Left lung (tissue), 14 donors: ENCODE measurements at places on chromosomes 3 and 15.

DNA sequence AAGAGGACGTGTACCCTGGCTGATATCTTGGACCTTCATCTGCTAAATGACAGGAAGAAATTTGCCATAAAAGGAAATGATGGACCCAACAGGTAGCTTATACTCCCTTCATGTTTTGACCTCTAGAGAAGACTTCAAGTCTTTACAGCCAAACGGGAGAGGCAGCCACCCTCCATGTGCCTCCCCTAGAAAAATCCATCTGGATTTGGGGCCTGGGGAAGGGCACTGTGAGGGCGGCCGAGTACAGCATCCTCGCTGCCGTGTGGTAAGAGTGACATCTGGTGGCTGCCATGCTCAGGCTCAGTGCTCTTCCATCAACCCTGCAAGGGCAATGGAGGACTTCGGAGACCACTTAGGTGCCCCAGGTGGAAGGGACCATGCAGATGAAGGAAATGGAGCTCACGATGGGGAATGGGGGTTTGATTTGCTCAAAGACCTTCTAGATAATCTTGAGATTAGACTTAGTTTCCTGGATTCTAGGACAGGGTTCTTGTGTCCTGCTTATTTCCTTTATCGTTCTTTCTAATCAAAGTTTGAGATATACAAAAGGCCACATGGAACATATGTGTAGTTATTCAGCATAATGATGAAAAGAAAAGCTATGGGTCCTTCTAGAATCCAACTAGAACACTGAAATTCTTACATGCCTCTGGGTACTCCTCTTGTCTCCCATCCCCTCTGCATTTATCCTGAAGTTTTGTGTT lies 44.4 kb downstream of the AQP9 start:
- DNase-seq: peak; percentile 57

DNA sequence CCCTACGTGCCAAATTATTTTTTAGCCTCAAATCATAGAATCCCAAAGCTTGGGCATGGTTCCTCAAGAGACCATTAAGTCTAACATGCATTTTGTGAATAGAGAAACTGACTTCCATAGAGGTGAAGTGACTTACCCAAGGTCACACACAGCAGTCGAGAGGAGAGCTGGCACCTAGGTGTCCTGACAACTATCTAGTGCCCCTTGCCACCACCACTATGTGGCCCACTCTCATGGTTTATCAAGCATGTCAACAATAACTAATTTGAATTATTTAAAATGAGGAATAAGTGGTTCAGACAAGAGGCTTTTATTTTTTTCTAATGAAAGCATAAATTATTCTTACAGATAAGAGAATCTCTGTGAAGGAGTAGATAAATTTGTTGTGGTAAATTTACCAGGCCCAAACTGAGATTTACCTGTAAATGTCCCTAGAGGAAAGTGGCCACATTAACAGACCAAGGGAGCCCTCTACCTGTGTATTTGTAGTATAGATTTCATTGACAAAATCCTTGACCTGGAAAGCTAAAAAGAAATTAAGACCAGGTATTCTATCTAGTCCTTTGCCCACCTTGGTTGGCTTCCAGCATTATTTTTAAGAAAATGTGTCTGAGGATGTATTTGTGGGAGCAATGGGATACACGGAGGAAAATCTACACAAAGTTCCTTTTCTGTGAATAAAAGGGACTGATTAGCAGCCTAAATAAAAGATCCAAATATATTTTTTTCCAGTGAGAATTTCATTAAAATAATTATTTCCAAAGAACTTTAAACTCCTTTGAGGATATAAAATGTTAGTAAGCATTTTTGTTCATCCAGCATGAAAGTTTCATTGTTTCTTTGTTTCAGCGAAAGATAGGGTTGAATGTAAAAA lies 49.1 kb downstream of the IQCH start:
- no peak for DNase-seq

- DNase-seq: no peak
Observed at GRCh38 chr3:98209244-98209643, 42.7 kb downstream of the OR5H15 start.

- no peak for DNase-seq
Observed at GRCh38 chr3:143135150-143135549, 15.6 kb downstream of the CHST2 start.

DNA sequence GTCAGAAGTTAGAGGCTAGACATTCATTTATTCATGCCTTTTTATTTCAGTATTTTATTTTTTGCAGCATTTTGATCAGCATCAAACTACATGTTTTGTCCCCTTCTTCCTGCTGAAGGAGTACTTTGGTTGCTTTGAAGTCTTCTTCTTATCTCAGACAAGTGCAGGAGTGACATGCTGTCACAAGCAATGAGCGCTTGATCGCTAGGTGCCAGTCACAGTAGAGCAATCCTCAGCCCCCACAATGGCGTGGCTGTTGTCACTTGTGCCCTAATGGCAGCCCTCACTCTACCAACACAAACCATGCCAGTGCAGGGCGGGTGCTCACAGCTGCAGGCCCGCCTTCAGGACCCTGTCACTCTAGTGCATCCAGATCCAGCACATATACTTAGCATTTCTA lies 184.6 kb upstream of the FEZF2 start:
- DNase-seq: no peak

DNA sequence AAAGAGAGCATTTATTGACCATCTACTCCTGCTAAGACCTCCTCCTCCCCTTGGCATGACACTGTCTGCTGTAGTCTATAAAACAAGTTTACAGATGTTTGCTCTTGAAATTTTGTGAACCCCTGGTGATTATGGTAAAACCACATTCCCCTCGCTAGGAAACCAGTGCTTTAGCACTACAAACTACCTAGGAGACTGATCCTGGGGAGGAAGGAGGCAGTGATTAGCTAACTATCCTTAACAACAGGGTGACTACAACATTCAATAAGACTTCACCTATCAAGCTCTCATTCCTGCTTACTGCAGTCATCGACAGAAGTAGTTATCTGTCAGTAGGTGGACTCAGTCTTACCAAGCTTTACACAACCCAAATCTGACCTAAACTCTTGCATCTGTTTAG lies 371.3 kb downstream of the TUSC7 start:
- no peak for DNase-seq

DNA sequence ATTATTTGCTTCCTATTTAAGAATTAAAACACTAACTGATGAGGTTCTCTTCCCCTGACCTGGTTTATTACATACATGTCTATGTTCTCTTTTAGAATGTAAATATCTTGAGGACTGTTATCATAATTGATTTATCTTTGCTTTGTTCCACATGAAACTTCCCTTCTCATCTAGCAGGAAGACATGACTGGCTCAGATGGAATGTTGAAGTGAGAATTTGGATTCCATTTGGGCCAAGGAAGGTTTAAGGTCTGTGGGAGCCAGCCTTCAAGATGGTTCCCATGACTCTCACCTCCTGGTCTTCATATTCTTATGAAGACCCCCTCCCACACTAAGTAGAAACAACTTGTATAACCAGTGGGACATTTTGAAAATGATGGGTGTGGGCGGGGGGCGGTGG lies 222.2 kb upstream of the GADL1 start:
- DNase-seq: no peak

DNA sequence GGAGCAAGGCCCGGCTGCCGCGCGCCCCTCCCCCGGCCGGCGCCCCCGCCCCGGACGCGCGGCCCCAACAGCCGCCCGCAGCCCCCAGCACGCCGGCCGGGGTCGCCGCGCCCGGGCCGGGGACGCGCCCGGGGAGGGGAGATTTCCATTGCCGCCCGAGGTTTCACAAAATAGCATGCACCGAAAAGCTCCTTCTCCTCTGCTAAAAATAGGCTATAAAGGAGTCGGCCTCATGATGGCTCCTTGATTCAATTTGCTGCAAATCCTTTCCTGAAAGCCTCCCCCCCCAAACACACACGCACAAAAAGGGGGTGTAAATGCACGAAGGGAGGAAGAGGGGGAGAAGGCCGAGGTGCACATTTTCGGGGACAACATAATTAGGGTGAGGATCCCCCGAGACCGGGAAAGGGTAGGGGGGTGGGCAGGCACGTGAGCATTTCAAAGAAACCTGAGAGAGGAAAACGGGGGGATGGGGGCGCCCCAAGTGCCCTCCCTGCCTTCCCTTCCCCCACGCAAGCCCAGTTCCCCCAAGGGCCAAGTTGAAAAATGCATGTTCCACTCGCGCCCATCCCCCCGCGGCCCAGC lies 734 bp downstream of the TBL1XR1 start:
- no peak for DNase-seq
